ENCODE measurements at places on chromosomes 2 and 18. TPM values are rescaled to one million over a fixed set of nuclear protein-coding genes. Genes with fewer than 3 reads are reported as not detected.

The ALPG gene
- total RNA-seq, result not detected

DNA sequence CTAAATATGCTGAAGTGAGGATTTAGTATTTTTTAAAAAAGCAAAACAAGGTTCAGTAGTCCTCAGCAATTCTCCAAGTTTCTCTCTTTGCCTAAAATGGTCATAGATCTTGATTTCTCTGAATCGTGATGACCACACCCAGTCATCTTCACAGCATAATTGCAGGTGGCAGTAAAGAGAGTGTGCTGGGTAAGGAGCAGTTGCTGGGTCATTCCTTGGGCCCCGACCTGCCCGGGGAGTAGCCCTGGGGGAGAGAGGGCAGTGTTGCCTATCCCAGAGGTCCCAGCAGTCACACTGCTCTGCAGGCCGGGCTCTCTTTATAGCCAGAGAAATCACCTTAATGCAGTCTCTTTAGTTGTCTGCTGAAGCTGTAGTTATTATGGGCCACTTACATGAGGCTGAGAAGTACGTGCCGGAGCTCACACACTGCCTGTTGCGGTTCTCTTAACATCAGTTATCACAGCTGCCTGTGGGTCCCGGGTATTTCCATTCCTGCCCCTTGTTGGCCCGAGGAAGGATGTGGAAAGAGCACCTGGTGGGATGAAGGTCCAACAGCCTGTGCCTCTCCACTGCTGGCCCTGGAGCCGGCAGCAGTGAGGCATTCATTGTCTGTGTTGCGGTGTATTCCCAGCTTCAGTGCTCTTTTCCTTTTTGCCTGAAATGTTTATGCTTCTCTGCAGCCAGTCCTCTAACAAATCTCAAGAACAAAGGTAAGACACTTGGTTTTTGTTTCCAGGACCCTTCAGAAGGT, 230.1 kb downstream of the ALPK2 start:
- no peak overlapping the region for H3K4me3 ChIP-seq
- no peak overlapping the region for H3K27ac ChIP-seq
- DNase-seq, result no peak
- peaks cover 31% of the 10 kb centered on the region for H3K27me3 ChIP-seq
- peaks cover 37% of the 10 kb centered on the region for H3K4me1 ChIP-seq

DNA sequence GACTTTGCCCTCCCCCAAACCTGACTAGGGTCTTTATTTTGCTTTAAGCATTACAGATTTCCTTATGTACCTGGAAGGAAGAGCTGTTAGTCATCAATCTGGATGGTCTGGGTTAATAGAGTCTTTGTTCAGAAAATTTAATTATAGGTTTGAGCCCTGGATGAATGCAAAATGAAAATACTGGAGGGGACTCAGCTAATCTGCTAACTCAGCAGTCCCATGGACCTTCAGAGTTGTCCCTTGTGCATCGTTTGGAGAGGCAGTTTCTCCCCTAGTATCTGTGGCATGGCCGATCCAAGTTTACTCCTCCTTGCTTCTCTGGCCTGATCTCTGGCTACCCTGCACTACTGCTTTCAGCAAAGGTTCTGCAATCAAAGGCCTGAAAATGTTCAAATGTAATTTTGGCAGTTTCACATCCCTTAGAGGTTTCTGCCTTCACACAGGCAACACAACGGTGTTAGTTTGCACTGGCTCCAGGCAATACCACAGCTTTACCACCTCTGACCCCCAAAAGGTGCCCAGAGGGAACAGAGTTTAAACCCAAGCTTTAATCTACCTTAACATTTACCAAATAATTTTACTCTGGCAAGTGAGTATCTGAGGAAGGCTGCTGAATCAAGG, 134.3 kb downstream of the THADA start:
- DNase-seq, result no peak
- peak overlapping the region; percentile 89 for H3K27ac ChIP-seq
- H3K4me1 ChIP-seq, result peaks cover 81% of the 10 kb centered on the region
- no peak overlapping the region for H3K4me3 ChIP-seq

The FSHR gene
- total RNA-seq, result not detected

GRCh38 chr2:81714817-81715216, 1410.3 kb upstream of the LRRTM1 start:
- no peaks in the 10 kb centered on the region for H3K36me3 ChIP-seq
- H3K27me3 ChIP-seq, result peaks cover 4% of the 10 kb centered on the region
- DNase-seq, result no peak
- no peak overlapping the region for H3K4me3 ChIP-seq
- no peaks in the 10 kb centered on the region for H3K4me1 ChIP-seq

Measured in mesothelial cell of epicardium (in vitro differentiated cells).